Hematopoietic multipotent progenitor cell treated with erythropoietin and hydrocortisone succinate and interleukin-3 and kit ligand, for 15 days (in vitro differentiated cells): ENCODE measurements at places on chromosomes 1 and 21.
A peak's percentile ranks its signal among the peaks of the same experiment; 100 is the strongest.

DNA sequence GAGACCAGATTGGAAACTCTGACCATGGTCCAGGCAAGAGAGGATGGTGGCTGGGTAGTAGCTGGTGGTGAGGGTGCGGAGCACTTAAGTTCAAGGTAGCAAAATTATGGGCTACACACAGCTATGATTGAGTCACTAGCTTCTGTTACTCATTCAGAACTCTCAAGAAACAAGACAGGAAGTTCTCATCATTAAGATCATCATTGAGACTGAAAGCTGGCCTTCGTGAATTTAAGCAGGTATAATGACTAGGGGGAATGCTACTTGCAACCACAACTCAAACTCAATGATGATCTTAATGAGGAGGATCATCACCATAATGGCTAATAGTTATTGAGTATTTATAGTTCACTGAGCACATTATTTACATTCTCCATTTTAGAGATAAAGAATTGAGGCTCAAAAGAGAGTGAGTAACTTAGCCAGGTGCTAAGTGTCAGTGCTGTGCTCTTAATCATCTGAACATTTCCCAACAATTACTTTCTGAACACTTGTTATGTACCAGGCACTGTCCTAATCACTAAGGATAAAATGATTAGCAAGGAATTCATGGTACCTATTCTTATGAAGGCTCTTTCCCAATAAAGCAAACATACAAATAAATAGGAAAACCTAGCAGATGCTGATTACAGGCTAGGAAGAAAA is 286.3 kb upstream of the C1orf105 start:
- DNase-seq = no peak

- DNase-seq = no peak
Observed at GRCh38 chr1:18104546-18105100, 3.0 kb upstream of the IGSF21 start.

- no peak for DNase-seq
Observed at GRCh38 chr1:156420205-156421061, 51.4 kb downstream of the RHBG start.

DNA sequence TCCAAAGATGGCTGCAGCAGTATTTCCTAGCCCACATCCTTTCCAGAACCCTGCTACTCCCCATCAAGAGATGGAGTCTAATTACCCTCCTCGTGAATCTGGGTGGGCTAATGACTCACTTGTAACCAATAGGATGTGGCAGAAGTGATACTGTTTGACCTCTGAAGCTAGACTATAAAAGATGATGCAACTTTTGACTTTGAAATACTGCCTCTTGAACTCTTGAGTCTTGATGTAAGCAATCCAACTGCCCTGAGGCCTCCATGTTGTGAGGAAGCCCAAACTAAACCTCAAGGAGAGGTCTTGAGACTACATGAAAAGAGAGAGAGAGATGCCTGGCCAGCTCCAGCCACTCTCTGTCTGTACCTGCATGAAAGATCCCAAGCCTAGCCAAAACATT is 29.5 kb downstream of the LMO4 start:
- DNase-seq = no peak

- DNase-seq = peak; percentile 34
Observed at GRCh38 chr1:232635778-232636356, 5.9 kb upstream of the SIPA1L2 start.

DNA sequence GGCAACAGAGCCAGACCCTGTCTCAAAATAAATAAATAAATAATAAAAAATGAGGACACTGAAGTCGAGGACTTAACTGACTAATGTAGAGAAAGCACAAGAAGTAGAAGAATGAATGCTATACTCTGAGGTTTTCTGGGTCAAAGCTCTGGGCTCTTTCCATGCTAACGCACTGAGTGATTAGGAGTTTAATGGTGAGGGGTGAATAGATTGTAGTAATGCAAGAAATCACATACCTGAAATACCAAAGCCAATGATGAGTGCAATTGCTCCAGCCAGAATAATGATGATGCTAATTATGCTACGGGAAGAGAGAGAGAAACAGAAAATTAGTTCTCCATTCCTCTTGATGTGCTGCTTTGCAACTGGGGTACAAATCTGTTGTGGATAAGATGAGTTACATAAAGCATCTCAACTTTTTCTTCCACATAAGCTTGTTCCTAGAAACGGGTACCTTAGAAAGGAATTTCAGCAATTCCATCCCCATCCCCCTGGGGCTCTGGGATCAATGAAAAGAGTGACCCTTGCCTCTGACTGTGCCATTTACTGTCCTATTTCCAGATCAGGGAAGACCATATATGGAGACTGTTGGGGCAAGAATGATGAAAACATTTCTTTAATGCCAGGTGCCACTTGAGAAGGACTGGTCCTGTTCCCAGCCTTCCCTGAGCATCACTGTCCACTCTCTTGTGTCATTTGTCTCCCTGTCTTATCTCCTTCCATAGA is 40.7 kb downstream of the VTCN1 start:
- DNase-seq = no peak

DNA sequence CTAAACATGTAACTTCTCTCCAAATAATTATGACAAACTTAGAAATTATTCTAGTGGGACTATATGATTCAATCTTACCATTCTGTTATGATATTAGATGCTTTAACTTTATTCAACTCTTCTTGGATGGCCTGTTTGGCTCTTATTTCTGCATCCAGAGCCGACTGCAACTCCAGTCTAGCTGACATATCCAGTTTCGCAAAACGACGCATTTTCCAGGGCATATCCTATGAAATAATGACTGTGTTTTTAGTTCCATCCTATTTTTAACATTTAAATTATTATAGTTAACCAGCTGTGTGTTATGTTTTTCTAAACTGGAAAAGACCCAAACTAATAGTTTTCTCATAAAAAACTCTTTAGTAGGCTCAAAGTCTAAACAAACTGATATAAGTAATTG is 133.7 kb downstream of the COQ8A start:
- DNase-seq = no peak

DNA sequence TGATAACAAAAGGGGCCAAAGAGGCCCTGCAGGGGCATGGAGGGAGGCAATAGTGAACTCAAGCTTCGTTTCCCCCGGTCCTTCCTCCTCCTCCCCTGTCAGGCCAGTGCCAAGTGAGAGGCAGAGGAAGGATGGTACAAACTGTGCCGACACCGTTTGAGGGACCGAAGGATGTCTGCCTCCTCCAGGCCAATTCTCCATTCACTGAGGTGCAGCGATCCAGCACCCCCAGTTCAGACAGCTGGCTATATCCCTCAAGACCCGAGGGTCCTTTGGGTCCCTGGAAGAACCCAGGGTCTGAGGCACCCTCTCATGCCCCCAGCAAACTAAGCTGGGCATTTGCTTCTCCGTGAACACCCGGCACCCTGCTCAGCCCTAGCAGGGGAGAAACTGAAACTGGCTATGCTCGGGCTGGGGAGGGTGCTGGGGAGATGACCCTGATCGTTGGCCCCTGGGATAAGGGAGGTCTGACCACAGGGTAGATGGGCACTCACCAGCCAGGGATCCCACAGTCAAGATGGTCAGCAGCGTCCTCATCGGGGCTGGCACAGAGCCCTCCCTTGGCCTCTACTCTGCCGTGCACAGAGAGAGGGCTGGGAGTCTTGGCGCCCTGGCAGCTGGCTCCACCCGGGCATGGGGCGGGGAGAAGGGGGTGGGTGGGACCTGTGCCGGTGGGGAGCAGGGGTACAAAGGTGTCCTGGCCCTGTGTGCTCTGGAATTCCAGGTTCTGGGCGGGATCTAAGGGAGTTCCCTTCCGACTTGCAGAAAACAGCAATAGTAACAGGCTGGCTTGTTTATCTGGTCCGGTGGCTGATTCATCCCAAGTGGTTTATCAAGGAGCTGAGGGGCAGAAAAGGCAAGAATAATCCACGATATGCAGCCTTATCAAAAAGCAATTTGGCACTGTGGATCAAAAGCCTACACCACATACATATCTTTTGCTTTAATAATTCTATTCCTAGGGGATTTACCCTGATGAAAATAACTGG is at the start of gene IL22RA1:
Gene IL22RA1 (minus strand): TSS at position 595 of the 989 bp plus-strand sequence. CDS start 58 bp downstream, at position 537.
- DNase-seq = no peak

DNA sequence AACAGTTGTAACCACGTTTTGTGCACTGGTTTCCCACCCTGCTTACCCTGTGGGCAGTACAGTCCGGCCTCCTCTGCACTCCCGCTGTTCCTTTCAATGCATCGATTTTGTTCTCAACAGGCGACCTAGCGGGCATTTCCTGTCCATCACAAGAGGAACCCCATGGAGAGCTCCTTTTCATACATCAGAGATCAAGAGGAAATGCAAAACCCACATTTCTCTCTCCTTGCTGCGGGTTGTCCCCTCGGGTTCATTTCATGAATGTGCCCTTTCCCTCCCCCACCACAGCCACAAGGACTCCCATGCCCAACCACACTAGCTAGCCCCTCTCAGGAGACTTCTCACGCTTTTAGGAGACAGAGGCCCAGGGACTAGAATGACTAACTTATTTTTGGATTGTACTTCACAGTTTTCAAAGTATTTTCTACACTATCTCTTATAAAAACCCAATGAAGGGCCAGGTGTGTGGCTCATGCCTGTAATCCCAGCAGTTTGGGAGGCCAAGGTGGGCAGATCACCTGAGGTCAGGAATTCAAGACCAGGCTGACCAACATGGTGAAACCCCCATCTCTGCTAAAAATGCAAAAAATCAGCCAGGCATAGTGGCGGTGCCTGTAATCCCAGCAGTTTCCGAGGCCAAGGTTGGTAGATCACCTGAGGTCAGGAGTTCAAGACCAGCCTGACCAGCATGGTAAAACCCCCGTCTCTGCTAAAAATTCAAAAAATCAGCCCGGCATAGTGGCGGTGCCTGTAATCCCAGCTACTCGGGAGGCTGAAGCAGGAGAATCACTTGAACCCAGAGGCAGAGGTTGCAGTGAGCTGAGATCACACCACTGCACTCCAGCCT is 18.4 kb downstream of the ATP1A4 start:
- DNase-seq = no peak

DNA sequence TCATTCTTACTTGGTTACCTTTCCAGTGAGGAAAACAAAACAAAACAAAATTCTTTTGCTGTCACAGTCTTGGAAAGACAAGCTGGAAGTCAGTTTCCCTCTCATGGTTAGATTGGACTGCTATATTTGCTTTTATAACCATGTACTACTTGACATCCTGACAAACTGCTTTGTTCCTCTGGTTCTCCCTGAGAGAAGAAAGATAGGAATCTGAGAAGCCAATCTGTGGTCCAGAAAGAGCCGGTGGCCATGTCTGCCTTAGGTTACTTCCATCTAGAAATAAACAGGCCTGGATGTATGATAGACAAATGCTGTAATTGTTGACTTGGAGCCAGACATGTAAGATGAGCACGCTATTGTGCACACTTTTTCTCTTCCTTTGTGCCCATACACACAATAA is 330.0 kb downstream of the BRINP3 start:
- DNase-seq = no peak

- no peak for DNase-seq
Observed at GRCh38 chr21:27083144-27083543, 116.3 kb upstream of the ADAMTS5 start.

GRCh38 chr1:1059494-1060280 is 14.4 kb downstream of the RNF223 start:
- DNase-seq = peak; percentile 76

GRCh38 chr1:240968864-240969263 is 356.9 kb upstream of the GREM2 start:
- DNase-seq = no peak

- DNase-seq = no peak
Observed at GRCh38 chr1:243963571-243963970, 87.5 kb upstream of the ZBTB18 start.

DNA sequence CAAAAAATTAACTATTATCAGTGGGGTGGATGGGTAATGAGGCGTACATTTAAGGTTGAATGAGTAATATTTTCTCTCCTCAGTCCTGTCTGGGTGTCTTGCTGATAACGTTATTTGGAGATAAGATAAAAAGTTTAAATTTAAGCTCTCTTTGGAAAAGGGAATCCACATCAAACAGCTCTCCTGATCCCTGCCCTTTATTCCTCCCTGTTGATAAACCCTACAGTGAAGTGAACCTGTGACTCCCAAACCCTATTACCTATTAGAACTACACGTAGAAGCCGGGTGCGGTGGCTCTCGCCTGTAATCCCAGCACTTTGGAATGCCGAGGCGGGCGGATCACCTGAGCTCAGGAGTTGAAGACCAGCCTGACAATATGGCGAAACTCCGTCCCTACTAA is 9.9 kb upstream of the GPR161 start:
- DNase-seq = no peak

DNA sequence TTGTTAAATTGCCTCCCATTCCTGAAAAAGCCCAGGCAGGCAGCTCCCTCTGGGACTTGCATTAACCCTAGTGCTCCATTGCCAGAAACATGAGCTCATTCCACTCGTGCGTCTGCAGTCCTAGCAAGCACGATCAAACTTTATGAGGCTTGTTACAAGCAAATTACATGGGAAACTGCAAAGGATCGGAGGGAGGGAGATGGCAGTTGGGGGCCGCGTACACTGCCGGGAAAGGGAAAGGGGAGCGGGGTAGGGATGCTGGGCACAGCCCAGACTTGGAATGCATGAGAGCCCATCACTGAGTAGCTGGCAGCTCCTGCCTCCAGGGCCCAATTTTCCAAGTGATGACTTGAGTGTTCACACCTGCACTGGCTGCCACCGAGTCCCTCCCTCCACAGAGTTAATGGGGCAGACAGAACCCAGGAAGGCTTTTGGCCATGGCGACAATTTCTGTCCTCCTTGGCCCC is 169.9 kb downstream of the BRINP2 start:
- DNase-seq = no peak

- no peak for DNase-seq
Observed at GRCh38 chr1:162605225-162605927, 26.9 kb upstream of the DDR2 start.

- DNase-seq = no peak
Observed at GRCh38 chr1:99352821-99353220, 88.5 kb downstream of the PLPPR4 start.

GRCh38 chr1:205879974-205880373 is 30.0 kb upstream of the PM20D1 start:
- no peak for DNase-seq

GRCh38 chr1:109634771-109635750 is 15.4 kb downstream of the AMPD2 start:
- no peak for DNase-seq

- no peak for DNase-seq
Observed at GRCh38 chr1:92587445-92587844, 100.7 kb upstream of the GFI1 start.

DNA sequence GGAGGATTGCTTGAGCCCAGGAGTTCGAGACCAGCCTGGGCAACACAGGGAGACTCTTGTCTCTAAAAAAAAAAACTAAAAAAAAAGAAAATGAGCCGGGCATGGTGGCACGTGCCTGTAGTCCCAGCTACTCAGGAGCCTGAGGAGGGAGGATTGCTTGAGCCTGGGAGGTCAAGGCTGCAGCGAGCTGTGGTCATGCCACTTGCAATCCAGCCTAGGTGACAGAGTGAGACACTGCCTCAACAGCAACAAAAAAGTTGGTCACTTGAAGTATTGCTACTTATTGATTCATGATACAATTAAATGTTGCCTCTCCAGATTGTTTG is 57.9 kb upstream of the CXADR start:
- no peak for DNase-seq
